CD4-positive, alpha-beta T cell treated with Interleukin-10 for 1 hour (primary cell): ENCODE measurements at places on chromosomes 5 and 9.

DNA sequence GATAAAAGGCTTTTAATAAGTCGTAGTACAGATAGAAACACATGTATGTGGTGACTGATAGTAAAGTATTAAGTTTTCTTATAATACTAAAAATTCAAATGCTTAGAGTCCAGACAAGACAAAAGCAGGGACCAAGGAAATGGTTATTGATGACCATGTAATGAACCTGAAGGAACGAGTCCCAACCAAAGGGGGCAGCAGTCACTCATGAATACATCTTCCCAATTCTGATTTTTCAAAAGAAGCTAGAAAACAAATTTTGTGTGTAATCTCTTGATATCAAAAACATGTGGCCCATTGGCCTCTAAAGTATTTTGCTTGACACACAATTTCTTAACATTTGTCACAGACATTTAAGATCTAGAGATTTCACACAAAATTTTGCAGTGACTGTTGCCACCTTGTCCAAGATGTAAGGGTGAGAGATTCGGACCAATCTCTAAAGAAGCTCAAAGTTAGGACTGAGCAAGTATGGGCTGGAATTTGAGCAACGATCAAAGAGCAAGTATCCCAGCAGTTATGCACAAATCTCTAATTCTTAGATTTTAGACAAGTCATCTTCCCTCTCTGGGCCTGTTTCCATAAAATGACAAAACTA lies 66.8 kb downstream of the ARL15 start:
- DNase-seq = peak; percentile 42

- DNase-seq = no peak
Observed at GRCh38 chr9:114928671-114929070, 1.7 kb downstream of the TNFSF8 start.

- DNase-seq = no peak
Observed at GRCh38 chr9:108386032-108386431, 469.8 kb downstream of the ACTL7B start.

GRCh38 chr9:69946800-69947437 lies 96.7 kb upstream of the MAMDC2 start:
- no peak for DNase-seq

GRCh38 chr9:116796669-116797068 lies 109.6 kb downstream of the TRIM32 start:
- DNase-seq = no peak

- no peak for DNase-seq
Observed at GRCh38 chr9:99066571-99066970, 38.3 kb upstream of the TGFBR1 start.

DNA sequence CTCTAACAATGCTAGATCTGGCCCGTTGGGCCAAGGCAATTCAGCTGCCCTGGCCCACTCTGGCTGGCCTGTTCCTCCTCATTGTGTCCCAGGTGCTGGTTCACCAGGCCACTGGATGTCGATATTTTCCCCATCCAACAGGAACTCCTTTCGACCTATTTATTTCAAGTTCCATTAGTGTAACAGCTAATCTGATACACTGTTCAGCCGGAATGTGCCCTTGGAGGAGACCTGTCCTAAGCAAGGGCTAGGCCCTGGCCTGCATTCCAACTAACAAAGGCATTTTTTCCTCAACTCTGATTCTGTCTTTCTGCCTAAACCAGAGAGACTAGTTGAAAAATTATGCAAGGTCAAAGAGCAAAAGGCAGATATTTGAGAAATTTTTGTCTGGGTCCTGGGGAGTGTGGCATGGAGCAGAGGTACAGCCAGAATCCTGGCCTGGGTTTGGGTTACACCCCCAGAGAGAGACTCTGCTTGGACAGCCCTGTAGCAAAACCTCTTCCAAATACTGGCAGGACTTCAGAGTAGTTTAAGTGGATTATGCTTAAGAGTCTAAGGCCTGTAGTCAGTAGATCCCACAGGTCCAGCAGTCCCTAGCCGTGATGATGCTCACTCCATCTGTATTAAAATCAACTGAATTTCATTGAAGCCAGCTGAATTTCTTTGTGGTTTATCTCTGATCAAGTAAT lies 36.1 kb downstream of the MARCHF11 start:
- DNase-seq = no peak

GRCh38 chr5:147154809-147155208 lies 80.0 kb upstream of the STK32A start:
- DNase-seq = no peak

DNA sequence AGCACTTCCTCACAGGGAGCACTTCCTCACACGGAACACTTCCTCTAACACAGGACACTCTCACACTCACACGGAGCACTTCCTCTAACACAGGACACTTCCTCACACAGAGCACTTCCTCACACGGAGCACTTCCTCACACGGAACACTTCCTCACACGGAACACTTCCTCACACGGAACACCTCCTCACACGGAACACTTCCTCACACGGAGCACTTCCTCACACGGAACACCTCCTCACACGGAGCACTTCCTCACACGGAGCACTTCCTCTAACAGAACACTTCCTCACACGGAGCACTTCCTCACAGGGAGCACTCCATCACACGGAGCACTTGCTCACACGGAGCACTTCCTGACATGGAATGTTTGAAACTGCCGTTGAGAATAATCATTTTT lies 13.4 kb downstream of the POMT1 start:
- DNase-seq = no peak

- no peak for DNase-seq
Observed at GRCh38 chr9:4030751-4031150, 269.1 kb downstream of the GLIS3 start.

DNA sequence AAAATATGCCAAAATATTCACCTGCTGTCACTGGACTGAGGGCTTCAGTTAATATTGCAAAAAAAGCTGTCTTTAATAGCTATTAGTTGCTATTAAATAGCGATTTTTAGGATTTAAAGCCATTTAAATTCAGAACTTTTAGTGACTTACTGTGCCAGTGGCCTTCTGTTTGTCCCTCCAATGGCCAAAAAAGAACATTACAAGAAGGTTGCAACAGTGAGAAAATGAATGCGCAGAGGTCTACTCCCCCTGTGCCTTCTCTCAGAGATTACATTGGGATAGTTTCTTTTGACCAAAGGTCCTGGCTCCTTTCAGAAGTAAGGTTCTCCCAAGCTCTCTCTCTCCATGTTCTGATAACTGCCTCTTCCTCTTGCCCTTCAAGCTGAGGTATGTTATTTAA lies 930.3 kb upstream of the ARRDC3 start:
- DNase-seq = no peak

DNA sequence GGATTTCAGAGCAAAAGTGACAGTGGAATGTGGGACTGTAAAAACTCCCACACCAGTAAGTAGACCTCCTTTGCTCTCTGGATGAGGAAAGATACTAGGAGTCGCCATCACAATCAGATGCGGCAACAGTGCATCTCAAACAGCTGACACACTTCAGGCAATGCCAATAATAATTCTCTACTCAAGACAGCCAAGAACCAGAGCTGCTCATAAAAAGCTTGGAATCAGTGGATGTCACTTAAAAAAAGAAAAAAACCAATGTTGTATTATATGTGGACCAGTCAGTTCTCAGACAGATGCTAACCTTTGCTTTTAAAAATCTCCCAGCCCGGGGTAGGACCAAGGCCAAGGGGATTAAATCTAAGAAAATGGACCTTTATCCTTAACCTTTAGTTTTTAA lies 185.0 kb downstream of the GNA14 start:
- no peak for DNase-seq

DNA sequence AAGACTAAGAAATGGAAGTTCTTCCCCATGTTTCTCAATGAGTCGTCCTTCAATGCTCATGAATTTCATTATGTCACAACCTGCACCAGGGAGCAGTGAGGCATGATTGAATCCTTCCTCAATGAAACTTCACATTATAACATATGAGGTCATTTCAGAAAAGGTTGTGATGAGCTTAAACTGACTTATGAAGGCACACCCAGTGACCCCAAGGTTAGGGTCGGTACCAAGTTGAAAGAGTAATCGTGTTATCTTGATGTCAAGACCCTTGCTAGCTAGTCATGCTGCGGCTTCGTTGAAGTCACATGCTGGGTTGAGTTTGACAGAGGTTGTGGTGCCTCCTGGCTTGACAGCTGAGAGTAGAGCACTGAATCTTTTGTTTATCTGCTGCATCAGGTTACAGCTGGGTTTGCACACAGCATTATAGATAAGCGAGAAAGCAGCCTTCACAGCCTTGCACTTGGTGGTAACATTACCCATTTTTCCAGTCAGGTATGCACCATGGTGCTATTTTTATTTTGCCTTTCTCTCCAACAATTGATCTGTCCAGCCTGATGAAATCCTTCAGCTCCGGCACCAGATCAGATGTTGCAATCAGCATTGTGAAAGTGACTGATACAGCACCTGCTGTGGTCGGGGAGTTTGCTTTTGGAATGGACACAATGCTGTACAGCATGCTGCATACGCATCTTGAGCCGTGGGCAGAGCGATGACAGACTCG lies 133.2 kb downstream of the ERCC6L2 start:
- no peak for DNase-seq

DNA sequence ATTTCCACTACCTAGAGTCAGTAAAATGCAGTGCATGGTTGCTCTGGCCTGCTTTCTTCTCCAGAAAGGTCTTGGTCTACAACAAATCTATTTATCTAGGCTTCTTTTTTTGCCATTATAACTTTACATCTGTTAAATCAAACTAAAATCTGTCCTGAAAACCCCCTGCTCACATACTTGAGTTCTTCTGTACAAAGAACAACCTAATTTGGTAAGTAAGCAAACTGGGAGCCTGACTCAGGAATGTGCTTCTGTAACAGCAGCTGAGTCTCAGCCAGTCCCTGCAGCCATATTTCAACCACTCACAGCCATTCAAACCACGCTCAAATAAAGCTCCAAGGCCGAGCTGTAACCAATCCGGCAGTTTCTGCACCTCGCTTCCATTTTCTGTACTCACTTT lies 95.8 kb downstream of the PLPP1 start:
- no peak for DNase-seq

DNA sequence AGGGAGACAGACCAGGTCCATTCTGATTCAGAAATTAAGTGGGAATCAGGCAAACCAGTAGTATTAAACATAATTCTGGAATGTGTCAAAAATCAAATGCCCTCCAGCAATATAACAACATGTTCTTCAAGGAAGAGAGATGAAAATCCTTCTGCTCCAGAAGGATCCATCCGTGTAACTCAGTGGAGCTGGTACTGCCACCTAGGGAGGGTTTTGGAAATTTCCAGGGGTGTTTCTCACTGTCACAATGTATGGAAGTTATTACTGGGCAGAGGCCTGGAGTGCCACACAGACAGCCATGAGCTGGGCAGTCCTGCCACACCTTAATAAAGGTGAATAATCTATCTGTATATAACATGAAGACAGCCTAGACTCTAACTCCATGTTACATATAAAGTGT lies 87.5 kb downstream of the TTLL11 start:
- DNase-seq = no peak

- no peak for DNase-seq
Observed at GRCh38 chr9:100196215-100196614, 97.2 kb downstream of the INVS start.

DNA sequence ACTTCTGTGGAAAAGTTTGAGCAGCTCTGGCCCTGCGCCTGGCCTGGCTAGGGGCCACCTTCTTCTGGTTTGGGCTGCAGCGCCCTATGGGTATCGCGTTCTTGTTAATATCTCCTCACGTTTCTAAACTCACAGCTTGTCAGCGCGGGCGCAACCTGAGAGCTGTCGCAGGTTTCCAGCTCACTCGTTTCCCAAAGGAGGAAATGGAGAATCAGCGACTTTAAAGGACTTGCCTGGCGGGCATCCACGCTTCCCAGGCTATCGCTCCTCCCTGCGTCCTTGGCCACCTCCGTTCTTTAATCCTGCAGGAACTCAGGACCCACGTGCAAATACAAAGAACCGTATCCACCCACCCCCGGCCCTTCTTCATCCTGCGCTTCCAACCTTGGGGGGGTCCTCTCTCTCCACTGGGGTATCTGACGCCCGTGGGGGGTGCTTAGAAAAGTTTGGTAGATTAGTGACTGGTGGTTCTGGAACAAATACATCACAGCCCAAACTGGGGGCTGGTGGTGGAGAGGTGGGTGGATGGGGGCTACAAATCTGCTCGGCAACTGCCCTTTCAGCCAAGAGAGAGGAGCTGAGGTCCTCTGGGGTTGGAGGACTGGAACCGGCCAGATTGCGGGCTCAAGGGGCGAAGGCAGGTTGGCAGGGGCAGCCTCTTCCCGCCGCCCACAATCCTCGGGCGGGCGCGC lies 578 bp upstream of the PSAT1 start:
- no peak for DNase-seq

GRCh38 chr5:52356311-52356918 lies 431.3 kb upstream of the ITGA1 start:
- no peak for DNase-seq

GRCh38 chr5:14405267-14405666 lies 176.3 kb upstream of the OTULINL start:
- no peak for DNase-seq

- no peak for DNase-seq
Observed at GRCh38 chr5:9713356-9713755, 83.2 kb upstream of the TAS2R1 start.

DNA sequence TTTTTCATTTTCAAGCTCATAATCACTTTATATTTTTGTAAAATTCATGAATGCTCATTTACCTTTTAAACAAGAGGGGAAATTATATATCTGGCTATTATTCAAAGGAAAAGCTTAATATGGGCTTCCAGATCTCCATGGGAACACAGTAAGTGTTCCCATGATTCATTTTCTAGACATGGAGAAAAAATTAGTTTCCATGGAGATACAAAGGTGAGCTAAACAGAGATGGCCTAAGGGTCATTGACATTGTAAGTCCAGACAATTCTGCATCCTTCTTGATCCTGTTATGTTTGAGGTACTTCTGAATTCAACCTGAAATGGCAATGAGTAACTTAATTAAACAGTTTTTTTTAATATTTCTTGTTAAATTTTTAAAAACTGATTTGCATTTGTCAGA lies 341.4 kb upstream of the PRR16 start:
- no peak for DNase-seq
